ENCODE measurements at places on chromosomes 6 and 20.

DNA sequence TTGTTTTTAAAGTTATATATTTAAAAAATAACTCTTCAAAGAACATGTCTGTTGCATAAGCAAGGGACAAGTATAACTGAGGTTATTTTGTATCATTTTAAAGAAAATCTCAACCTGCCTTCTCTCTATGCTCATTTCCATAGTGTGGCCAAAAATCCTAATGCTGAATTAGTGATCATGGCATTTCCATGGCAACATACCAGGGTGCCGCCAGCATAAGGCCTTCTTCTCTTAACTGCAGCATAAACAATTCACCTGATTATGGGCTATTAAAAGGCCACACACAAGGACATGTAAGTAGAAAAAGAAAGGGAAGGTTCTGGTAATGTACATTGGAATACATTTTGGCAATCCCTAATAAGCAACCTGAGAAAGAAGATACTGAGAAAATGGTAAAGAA is 95.1 kb upstream of the RNF217 start:
- DNase-seq = no peak

- DNase-seq = no peak
Observed at GRCh38 chr6:157401734-157402338, 20.8 kb downstream of the ZDHHC14 start.

DNA sequence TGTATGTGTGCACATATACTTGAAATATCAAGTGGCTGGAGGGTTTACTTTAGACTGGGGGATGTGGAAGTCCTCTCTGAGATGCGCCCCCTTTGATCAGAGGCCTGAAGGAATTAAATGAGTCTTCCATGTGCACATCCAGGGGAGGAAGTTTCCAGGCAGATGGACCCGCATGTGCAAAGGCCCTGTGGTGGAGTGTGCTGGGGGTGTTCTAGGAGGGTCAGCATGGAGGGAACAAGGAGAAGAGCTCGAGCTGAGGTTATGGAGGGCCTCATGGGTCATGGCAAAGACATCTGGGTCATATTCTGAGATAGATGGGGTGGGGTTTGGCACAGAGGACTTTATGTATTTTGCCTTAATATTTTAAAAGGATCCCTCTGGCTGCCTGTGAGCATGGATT is 17.7 kb upstream of the SULF2 start:
- no peak for DNase-seq

DNA sequence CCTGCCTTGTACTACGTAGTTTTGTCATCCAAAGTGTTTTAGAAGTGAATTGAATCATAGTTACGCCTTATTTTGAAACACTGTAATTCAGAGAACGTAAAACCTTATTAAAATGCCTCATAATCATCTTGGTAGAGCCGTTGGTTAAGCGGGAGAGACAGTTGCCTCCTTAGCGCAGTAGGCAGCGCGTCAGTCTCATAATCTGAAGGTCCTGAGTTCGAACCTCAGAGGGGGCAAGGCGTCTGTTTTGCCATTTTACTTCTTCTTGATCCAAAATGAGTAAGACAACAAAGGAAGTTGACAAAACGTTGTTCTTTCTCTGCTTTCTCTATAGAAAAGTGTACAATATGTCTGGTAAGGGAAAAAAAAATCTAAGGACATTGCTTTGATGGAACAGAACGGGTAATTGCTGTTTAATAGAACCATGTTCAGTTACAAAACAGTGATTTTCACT is 20.7 kb upstream of the TRIM27 start:
- DNase-seq = peak; percentile 81

- no peak for DNase-seq
Observed at GRCh38 chr6:98583506-98583905, 250.9 kb upstream of the POU3F2 start.

DNA sequence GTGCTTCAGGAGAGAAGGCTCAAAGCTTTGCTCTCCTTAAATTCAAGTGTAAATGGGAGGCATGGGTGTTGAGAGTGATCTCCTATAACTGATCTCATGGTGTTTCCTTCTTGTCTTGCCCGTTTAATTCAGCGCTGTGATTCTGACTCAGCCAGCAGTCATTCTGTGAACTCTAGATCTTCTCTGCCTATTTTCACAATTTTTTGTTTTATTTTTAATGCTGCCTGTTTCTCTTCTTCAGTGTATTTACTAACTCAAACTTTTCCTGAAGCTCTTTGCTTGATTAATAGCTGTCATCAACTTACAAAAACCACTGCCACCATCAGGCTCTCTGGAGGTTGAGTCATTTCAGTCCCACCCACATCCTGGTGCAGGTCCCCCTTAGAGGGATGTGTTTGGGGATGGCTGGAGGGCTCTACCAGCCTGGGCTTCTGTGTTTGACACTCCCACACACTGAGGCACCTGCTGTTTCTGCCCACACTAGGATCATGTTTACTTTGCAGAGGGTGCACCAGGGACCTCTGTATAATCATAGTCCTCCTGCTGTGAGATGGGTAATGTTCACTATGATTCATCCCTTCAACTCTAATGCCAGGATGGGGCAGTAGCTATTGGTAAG is 94.0 kb downstream of the SHLD1 start:
- peak; percentile 45 for DNase-seq

GRCh38 chr20:46554828-46555227 is 4.4 kb upstream of the OCSTAMP start:
- no peak for DNase-seq

DNA sequence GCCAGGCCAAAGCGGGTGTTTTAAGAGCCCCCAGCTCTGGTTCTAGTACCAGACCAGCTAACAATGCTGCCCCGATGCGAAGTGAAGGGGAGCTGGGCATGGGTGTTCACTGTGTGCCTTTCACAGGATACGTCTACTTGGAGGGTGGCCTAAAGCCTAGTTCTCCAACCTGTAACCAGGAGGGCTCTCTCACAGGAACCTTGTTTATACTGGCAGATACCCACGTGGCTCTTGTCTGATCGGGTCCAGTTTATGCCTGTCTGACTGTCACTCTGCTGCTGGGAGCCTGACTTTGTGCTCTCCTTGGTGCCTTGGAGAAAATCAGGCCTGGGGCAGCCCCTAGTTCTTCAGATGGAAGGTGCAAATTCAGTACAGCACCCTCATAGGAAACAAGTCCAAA is 60.2 kb upstream of the RNF144B start:
- no peak for DNase-seq

DNA sequence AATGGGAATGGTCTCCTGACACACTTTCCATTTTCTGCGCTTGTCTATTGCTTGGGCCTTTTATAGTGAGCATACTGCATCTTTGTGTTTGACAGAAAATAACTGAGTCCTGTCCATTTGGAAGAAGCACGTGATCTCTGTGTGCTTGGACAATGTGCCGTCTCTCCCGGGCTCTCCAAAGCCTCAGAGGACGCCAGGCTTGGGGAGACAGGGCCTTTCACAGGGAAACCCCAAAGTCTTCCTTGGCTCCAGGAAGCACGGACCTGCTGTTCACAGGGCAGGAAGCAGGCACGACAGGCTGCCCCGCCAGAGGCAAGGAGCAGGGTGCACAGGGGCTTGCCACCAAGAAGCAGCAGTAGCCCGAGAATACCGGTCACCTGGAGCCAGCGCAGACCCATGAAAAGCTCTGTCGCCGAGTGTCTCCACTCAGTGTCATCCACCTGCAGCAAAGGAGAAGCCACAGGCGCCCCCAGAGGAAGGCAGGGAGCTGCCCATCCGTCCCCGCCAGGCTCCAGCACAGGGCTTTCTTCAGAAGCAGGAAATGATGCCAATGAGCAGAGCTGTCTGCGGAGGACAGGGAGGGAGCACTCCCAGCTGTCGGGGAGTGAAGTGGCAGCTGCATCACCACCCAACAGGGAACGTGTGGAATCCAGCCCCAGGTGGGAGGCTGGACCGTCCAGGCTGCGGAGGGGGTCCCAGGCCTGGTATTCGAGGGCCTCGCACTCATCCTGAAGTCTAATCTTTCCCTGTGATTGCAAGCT is 135.1 kb downstream of the AGPAT4 start:
- no peak for DNase-seq

DNA sequence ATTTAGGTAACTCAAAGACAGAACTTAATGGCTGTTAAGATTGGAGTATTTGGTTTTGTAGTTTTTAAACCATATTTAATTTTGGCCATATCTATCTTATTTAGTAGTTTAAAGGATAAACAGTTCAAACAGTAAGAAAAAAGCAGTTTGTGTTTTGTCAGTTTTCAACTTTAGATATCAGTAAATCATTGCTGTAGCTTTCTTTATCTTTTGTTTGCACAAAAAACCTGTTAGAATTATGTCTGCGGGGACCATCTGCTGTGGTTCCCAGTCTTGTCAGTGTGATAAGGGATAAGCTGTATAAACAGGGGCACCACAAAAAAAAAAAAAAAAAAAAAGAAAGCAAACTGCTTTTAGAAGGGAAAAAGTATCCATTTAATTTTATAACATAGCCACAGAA is 40.9 kb downstream of the CDKAL1 start:
- peak; percentile 92 for DNase-seq

GRCh38 chr6:10235344-10235743 is 179.5 kb downstream of the TFAP2A start:
- no peak for DNase-seq

DNA sequence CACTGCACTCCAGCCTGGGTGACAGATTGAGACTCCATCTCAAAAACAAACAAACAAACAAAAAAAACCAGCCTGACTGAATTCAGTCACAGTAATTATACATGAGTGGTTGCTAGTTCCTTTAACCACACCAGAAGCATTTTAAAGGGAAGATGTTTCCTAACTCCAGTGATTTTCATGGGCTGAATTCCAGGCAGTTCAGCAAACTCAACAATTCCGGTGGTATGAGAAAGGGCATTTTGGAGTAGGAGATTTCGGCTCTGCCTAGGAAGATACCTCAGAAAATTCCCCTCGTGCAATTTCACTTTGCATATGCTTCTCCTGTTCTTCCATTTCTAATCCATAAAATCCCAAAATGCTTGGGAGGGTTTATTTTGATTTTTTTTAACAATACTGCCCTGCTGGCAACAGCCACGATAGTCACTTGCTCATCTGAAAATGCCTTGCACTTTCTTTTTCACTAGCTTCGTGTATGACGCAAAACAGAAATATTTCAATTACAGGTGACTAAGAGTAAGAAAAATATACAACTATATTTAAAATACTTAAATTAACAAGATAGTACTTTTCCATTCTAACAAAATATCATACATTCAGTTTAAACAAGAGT is 48.3 kb upstream of the IPCEF1 start:
- DNase-seq = no peak

GRCh38 chr6:2221726-2222274 is 23.6 kb downstream of the GMDS start:
- no peak for DNase-seq

- DNase-seq = no peak
Observed at GRCh38 chr6:29953001-29953441, 10.7 kb downstream of the HLA-A start.

DNA sequence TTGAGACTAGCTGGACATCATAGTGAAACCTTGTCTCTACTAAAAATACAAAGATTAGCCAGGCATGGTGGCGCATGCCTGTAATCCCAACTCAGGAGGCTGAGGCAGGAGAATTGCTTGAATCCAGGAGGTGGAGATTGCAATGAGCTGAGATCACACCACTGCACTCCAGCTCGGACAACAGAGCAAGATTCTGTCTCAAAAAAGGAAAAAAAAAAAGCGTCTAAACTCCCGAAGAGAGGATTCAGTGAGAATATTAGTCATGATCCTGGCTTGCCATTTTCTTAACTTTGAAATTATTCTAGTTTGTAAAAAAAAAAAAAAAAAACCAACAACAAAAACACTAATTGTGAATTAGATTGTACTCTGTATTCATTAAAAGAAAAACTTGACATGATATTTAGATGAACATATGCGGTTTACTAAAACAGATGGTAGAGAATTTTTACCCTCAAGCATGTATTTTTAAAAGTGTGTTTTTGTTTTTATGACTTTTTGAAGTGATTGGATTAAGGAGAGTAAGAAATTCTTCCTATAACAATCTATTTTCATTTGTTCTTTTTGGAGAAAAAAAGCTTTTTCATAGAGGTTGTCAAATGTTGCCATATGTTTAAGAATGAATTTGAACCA is 80.7 kb downstream of the UST start:
- DNase-seq = no peak

- peak; percentile 70 for DNase-seq
Observed at GRCh38 chr20:34824452-34824805, 1.0 kb downstream of the NCOA6 start.

DNA sequence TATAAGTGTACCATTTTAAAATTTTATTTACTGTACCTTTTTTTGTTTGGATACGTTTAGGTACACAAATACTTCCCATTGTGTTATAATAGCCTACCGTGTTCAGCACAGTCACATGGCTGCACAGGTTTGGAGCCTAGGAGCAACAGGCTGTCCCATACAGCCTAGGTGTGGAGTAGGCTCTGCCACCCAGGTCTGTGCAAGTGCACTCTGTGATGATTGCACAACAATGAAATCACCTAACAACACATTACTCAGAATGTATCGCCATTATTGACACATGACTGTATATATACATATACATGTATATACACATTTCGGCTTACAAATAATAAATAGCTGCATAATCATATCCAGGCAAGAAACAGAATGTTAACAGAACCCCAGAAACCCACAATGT is 15.4 kb downstream of the SERAC1 start:
- no peak for DNase-seq

DNA sequence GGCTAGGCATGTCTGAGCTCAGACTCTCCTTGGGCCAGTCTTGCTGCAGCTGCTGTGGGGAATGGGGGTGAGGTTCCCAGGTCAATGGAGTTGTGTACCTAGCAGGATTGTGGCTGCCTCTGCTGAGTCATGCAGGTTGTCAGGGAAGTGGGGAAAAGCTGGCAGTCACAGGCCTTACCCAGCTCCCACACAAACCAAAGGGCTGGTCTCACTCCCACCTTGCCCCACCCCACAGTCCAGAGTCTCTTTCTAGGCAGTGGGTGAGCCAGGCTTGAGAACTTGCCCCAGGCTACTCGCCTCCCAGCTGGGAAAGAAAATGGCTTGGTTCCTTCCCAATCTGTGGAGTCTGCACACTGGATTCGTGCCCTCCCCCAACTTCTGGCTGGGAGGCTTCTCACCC is 65.7 kb downstream of the SCP2D1 start:
- DNase-seq = no peak

GRCh38 chr6:75800133-75800532 is 51.1 kb downstream of the MYO6 start:
- no peak for DNase-seq

GRCh38 chr6:42450477-42451332 is 1.0 kb downstream of the TRERF1 start:
- DNase-seq = no peak

- no peak for DNase-seq
Observed at GRCh38 chr6:22401206-22401605, 104.4 kb upstream of the PRL start.

- no peak for DNase-seq
Observed at GRCh38 chr6:46903175-46903574, 18.6 kb downstream of the ADGRF5 start.

Measured in Jurkat, Clone E6-1 (cell line).